ENCODE measurements at places on chromosomes 1 and 21.
A peak's percentile ranks its signal among the peaks of the same experiment; 100 is the strongest.

- DNase-seq = no peak
- no peak overlapping the region for H3K27ac ChIP-seq
- no peaks in the 10 kb centered on the region for H3K4me1 ChIP-seq
- no peaks in the 10 kb centered on the region for H3K27me3 ChIP-seq
- H3K4me3 ChIP-seq = no peak overlapping the region
Measured at GRCh38 chr1:216346526-216346925, 76.7 kb downstream of the USH2A start.

- H3K36me3 ChIP-seq = no peaks in the 10 kb centered on the region
- H3K27me3 ChIP-seq = peaks cover 28% of the 10 kb centered on the region
- H3K4me1 ChIP-seq = no peaks in the 10 kb centered on the region
- DNase-seq = no peak
- H3K4me3 ChIP-seq = no peak overlapping the region
Measured at GRCh38 chr1:204611036-204611435, 74.5 kb downstream of the LRRN2 start.

DNA sequence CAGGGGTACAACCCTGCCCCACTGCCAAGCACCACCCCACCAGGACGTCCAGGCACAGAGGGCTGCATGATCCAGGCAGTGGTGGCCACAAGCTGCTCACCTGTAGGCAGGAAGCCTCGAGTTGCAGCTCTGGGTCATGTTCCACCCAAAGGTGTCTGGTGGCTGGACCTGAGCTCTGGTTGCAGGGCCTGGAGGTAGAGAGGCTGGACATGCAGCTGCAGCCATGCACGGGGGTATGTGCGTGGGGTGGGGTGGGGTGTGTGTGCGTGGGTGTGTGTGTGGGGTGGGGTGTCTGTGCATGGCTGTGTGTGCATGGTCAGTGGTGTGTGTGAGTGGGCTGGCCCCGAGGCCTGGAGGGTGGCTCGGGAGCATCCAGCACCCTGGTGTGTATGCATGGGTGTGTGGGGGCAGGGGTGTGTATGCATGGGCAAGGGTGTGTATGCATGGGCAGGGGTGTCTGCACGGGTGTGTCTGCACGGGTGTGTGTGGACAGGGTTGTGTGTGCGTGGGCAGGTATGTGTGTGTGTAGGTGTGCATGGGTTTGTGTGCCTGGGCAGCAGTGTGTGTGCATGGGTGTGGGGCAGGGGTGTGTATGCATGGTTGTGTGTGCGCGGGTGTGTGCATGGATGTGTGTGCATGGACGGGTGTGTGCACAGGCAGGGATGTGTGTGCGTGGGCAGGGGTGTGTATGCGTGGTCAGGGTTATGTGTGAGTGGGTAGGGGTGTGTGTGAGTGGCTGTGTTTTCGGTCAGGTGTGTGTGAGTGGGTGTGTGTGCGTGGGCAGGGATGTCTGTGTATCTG lies 15.6 kb downstream of the ARHGEF16 start:
- H3K4me3 ChIP-seq = no peak overlapping the region
- peaks cover 3% of the 10 kb centered on the region for H3K36me3 ChIP-seq
- H3K27me3 ChIP-seq = no peaks in the 10 kb centered on the region
- peak overlapping the region; percentile 74 for H3K27ac ChIP-seq
- peaks cover 21% of the 10 kb centered on the region for H3K4me1 ChIP-seq

DNA sequence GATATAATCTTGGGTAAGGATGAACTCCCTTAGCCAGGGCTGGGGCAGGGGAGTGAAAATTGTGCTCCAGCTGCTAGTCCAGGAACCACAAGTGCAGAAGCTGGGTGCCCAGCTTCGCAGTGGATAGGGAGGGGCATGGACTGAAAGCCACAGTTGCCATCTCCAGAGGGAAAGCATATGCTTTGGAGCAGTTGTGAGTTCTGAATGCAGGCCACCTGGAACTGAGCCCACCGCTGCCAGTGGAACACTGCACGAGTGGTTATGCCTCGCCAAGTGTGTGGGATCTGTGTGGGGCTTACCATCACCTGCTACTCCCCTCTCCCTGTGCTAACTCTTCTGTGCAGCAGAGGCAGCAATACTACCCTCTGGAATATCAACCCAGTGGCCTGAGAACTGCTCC lies 158.4 kb upstream of the DPT start:
- H3K36me3 ChIP-seq = no peaks in the 10 kb centered on the region
- no peak overlapping the region for H3K27ac ChIP-seq
- no peak overlapping the region for H3K4me3 ChIP-seq
- DNase-seq = no peak
- H3K27me3 ChIP-seq = no peaks in the 10 kb centered on the region

DNA sequence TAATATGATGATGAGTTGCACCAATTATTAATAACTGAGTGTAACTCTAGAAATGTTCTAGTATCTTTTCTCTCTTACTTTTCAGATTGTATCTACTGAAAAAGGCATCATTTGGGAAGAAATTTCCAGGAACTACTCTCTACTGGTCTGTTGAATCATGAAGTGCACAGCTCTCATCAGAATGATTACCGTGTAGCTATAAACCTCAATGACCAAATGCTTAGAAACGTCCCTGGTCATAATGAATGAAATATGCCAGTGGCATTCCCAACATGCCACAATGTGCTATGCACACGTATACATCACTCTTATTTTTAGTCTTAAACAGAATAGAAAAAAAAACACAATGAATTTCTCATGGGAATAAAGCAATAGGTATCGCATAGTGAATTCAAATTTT lies 534.3 kb upstream of the OLFM3 start:
- no peak overlapping the region for H3K27ac ChIP-seq
- no peaks in the 10 kb centered on the region for H3K4me1 ChIP-seq
- DNase-seq = no peak
- no peaks in the 10 kb centered on the region for H3K36me3 ChIP-seq

- H3K36me3 ChIP-seq = no peaks in the 10 kb centered on the region
- no peak overlapping the region for H3K27ac ChIP-seq
- H3K4me1 ChIP-seq = peaks cover 3% of the 10 kb centered on the region
- no peak overlapping the region for H3K4me3 ChIP-seq
Measured at GRCh38 chr1:234692966-234693580, 83.1 kb upstream of the IRF2BP2 start.
